ENCODE measurements at places on chromosomes 12 and 14. TPM values are rescaled to one million over a fixed set of nuclear protein-coding genes. Genes with fewer than 3 reads are reported as not detected.

CGRRF1 gene
- total RNA-seq: 9.3 TPM

IL23A gene
- 0.29 TPM for total RNA-seq

ITGB7 gene
- not detected for total RNA-seq

RAD51AP1 gene
- total RNA-seq: 49.9 TPM

EP400 gene
- total RNA-seq: 10.4 TPM

CLEC4E gene
- not detected for total RNA-seq

ETFBKMT gene
- 3.1 TPM for total RNA-seq

FLRT2 gene
- 7.5 TPM for total RNA-seq

DAO gene
- total RNA-seq: not detected

RAB15 gene
- total RNA-seq: 23.1 TPM

FAM90A1 gene
- not detected for total RNA-seq

KLHL33 gene
- total RNA-seq: not detected

GLT8D2 gene
- total RNA-seq: 47.1 TPM

EMP1 gene
- total RNA-seq: 679 TPM
